ENCODE measurements at places on chromosomes 1 and 21.

- DNase-seq: no peak
These were observed 28.1 kb downstream of the AK4 start for GRCh38 chr1:65176056-65176450.

DNA sequence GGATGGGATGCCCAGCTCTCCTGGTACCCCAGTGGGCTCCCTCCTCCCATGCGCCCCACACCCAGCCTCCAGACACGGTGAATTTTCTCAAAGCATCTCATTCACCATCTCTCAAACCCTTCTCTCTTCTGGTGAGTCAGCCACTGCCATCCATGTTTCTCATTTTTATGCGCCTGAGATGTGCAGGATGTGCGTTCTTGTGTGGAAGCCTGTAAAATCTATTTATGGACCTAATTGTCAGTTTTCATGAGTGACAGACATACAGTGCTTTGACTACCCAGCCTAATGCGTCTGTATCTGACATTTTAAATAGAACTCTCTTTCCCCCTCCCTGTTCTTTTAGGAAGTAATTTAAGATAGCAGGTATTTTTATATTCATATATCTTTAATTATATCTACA, 158.8 kb downstream of the DAB1 start:
- no peak for DNase-seq

DNA sequence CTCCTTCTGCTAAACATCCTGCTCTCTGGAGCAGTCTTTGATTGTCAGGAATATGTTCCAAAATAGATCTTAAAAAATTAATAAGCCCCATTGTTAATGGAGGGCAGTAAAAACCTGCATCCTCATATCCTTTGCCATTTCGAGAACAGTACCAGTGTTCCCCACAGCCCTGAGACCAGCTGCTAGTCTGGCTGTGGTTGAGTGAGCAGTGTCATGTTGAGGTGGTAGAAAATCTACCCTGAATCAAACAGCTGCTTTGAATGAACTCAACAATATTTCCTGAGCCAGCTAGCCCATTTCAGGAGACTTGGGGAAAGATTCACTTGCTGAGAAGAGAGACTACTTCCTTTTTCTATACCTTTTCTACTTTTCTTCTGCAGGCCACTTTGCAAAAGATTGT, 24.4 kb downstream of the FABP3 start:
- DNase-seq: no peak

DNA sequence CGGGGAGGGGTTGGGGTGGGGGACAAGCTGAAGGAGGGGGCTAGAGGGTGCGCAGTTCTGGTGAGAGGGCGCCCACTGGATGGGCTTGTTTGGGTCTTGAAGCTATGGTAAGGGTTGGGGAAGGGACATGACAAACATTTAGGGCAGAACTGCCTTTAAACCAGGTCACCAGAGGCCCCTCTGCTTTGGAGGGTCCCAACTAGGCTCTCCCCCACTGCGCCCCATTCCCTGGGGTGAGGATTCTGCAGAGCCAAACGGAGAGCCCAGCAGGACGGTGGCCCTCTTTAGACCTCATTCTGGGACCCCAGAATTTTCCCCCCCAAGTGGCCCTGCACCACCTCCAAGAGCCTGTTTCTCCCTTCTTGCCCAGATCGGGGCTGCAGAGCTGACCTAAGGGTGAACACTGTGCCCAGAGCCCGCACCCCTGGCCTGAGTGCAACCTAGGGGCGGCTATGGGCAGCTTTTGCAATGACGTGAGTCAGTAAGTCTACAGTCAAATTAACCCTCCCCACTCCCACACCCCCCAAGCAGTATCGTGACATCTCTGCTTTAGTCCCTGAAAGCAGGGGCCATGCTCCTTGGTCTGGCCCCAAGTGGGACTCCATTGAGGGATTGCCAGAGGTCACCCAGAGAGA, 593.8 kb downstream of the MATN1 start:
- no peak for DNase-seq

DNA sequence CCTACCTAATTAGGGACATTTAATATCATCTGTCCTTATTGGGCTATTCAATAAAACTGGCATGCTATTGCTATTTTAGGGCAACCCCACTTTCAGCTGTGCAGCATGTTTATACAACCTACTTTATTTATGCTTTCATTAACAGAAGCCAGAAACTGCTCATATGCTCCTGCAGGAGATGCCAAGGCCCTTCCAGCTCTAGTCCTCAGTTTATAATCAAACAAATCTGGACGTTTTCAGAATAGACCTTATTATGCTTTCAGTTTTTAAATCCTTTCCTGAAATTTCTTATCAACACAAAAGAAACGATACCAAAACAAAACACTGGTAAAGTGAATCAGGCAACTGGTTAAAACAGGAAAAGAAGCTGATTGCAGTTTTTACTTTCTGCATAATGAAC, 53.2 kb downstream of the PTGS2 start:
- peak; percentile 6 for DNase-seq

DNA sequence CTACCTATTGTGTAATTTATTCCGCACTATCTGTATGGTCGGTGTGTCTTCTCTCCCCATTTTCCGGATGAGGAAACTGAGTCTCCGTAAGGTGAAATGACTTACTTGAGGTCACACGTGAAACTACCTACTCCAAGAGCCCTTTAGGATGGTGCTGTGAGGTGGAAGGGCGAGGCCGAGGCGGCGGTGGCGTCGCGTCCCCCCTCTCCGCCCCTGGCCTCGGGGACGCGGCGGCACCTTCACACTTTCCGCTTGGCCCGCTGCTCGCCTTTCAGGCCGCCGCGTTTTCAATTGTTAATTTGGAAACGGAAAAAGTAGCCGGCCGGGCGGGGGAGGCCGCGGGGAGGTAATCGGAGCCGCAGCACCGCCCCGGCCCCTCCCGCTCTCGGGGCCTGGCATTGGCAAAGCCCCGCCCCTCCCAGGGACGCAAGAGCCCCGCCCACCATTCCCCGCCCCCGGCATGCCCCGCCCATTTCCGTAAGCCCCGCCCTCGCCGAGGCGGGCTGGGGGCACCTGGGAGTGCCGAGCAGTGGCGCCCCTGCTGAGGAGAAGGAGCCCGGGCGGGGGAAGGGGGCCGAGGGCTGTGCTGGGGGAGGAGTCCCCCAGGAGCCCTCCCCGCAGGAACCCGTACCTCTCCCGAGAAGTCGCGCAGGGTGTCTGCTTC, 18.6 kb downstream of the KCNQ4 start:
- DNase-seq: peak; percentile 83

DNA sequence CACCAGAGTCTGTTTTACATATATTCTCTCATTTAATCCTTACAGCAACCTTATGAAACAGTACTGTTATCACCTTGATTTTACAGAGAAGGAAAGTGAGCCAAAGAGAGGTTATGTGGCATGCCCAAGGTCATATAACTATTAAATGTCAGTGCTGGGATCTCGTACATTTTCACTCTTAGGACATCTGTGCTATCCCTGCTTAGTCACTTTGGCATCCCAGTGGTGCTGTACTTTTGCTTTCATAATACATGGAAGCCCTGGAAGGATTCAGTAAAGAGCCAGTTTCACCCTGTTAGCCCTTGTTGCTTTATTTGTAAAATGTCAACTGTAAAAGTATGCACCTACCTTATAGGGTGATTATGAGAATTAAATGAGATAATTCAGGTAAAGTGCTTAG, 104.4 kb downstream of the NFIA start:
- DNase-seq: no peak

DNA sequence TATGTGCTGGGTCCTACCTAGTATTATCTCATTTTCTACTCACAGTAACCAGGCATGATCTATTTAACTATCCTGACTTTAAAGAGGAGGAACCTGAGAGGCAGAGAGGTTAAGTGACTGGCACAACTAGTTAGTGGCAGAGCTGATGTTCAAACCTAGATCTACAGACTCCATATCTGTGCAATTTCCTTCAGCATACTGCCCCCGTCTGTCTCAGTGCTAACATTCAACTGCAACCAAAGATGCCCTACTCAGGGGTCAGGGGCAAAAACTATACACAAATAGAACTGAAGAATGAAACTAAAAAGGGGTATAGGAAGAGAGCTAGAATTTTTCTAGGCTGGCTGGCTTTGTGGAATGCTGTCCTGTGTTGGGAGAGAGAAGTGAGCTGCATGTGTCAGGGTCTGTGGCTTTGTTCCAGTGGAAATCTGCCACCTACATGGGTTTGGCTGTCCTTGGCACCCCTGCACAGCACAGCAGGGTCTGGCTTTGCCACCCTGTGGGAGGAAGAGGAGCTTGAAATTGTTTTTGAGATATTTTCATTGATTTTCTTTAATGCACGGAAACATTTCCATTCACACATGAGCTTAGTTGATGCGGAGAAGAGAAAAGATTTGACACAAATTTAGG, 368.5 kb downstream of the RPS6KC1 start:
- no peak for DNase-seq

DNA sequence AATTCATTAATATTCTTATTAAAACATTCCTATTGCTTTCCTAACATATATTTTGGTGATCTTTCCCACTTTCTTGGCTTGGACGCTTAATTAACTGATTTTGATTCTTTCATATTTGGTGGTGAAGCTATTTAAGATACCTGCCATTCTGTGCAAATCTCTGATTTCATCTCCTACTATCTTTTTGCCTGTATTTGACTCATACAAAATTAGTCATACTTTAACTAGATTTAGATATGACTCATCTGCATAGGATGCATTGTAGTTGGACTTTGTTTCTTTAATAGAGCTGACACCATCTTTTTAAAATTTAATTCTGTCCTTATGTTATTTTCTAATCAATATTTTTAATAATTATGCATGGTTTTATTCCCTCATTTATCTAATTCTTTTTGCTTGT, 93.8 kb upstream of the PLPPR4 start:
- DNase-seq: peak; percentile 21

- no peak for DNase-seq
These were observed 2.4 kb upstream of the BRWD1 start for GRCh38 chr21:39315603-39316445.

Data from choroid plexus epithelial cell (primary cell).